ENCODE measurements at places on chromosomes 12 and 14.

DNA sequence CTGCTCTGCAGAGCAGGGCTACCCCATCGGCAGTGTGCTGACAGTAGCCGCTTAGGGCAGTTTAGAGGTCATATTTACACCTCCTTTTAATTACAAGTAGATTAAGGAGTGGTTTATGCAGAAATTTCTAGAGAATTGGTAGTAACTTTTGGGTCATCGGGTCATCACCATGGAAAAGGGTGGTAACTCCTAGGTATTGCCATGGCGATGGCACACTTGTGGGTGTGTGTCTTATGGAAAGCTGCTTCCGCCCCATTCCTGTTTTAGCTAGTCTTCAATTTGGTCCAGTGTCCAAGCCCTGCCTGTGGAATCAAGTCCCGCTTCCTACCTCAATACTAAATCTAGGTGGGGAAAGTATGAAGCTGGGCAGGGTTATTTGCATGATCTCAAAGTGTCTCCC is 29.5 kb upstream of the ZNF740 start:
- no peak for DNase-seq

DNA sequence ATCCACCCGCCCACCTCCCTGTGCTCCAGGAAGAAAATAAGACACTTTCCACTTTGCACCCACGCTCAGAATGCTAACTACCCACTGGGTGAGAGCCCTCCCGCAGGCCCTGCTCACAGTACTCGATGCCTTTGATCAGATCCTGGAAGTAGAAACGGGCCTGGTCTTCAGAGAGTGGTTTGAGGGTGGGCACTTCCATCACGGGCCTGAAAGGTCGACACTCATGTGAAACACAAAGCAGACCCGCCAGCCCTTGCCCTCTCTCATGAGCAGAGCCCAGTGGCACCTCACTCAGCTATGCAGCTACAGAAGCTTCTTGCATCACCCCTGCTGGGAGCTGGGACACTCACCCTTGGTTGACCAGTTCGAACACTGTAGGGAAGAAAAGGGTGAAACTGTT is 41.1 kb downstream of the CAMKK2 start:
- DNase-seq = no peak

DNA sequence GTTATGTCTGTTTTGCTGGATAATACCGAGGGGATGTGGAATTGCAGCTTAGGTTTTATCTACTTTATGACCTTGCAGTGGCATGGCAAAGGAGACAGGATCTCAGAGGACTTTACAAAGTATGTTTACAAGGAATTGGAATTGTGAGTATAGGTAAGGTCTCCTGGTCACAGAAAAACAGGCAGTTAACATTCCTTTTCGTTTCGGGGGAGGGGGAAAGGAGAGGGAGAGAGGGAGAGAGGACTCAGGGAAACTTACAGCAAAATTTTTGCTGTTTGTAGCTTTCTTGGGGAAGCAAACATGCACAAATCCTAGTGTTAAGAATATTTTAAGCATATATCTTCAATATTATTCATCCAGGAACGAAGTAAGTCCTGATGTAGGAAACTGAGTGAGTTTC is 590.5 kb upstream of the LRFN5 start:
- no peak for DNase-seq

DNA sequence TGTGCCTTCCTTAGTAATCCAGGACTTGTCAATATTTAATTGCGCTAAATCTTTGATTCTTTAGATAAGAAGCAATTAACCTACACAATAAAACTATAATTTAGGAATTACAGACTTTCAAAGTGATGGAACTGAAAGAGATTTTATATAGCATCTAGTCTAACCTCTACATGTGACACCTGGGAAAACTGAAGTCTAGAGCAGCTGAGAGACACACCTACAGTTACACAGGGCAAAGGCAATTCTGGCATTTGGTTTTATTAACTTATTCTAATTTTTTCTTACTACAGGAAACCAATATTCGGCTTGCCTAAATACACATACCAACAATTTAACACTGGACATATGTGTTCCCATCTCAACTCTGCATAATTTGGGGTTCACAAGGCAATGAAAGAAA is 196.5 kb downstream of the STXBP6 start:
- DNase-seq = no peak

DNA sequence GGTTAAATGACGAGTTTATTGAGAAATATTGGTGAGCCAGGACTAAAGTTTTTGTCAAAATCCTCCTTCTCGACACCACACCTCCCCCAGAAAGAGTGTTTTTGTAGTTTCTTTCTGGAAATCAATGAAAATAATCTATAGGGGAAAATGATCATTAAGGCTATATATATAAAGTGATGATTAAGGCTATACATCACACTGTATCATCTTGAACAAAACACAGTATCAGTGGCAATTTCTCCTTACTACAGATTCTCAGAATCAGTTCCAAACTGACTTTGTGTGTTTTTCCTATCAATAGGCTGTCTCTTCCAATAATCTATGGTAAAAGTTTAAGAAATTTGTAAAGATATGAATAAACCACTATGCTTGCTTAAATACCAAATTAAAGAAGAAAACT is 81.7 kb downstream of the IFNG-AS1 start:
- no peak for DNase-seq
